ENCODE measurements at places on chromosomes 16 and 17. TPM values are rescaled to one million over a fixed set of nuclear protein-coding genes. Genes with fewer than 3 reads are reported as not detected.

The MYH8 gene
- not detected for total RNA-seq

DNA sequence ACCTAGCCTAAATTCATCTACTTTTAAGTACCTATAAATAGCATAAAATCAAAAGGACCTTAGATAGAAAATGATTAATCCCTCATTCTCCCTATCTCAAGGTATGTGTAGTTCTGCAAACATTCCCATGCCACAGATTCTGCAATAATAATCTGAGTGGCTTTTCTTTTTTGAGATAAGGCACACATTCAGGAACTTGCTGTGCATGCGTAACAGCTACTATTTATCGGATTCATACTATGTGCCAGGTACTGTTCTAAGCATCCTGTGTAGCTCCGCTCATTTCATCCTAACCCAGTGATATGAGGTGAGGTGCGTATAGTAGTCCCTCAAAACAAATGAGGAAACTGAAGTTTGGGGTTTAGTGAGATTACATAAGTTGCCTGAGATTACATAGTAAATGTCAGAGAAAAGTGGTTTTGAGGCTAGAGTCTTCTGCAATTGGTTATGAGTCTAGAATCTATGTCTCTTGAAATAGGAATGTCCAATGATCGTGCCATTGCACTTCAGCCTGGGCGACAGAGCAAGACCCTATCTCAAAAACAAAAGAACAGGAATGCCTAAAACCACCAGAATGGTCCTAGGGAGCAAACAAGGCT, 2.0 kb upstream of the ZNF263 start:
- H3K4me1 ChIP-seq: peaks cover 6% of the 10 kb centered on the region
- H3K27ac ChIP-seq: no peak overlapping the region
- H3K4me3 ChIP-seq: no peak overlapping the region
- DNase-seq: no peak
- peaks cover 10% of the 10 kb centered on the region for H3K36me3 ChIP-seq

- H3K27ac ChIP-seq: no peak overlapping the region
- no peak for DNase-seq
- H3K36me3 ChIP-seq: peaks cover 30% of the 10 kb centered on the region
- no peak overlapping the region for H3K4me3 ChIP-seq
These were observed 29.1 kb upstream of the SLC5A11 start for GRCh38 chr16:24816688-24817087.

GRCh38 chr17:17285951-17286350, 4.9 kb upstream of the COPS3 start:
- no peak overlapping the region for H3K4me3 ChIP-seq
- H3K36me3 ChIP-seq: no peaks in the 10 kb centered on the region

- H3K4me3 ChIP-seq: no peak overlapping the region
- 0 out of 2 replicates have a peak, but pooled peaks cover 11% of the 10 kb centered on the region for H3K4me1 ChIP-seq
- no peak overlapping the region for H3K27ac ChIP-seq
- H3K36me3 ChIP-seq: no peaks in the 10 kb centered on the region
- DNase-seq: no peak
These were observed 96.9 kb downstream of the ADCY9 start for GRCh38 chr16:4019371-4019791.

The SDK2 gene
- total RNA-seq: not detected

DNA sequence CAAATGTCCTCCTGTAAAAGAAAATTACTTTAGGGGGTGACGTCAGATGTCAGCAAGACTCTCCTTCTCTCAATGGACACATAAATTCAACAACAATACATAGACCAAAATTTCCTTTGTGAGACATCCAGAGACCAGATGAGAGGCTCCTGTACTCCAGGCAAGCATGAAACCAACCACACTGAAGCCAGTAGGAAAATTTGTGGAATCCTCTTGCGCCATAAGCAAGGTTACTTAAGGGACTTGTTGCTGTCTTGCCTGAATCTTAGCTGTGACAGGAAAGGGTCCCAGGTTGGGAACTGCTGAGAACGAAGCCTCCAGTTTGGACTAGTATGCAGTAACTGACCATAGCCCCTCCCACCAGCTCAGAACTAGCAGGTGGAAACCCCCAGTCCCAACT, 56.0 kb downstream of the CEP112 start:
- H3K27me3 ChIP-seq: no peaks in the 10 kb centered on the region
- H3K36me3 ChIP-seq: no peaks in the 10 kb centered on the region
- H3K4me3 ChIP-seq: no peak overlapping the region
- no peak for DNase-seq

DNA sequence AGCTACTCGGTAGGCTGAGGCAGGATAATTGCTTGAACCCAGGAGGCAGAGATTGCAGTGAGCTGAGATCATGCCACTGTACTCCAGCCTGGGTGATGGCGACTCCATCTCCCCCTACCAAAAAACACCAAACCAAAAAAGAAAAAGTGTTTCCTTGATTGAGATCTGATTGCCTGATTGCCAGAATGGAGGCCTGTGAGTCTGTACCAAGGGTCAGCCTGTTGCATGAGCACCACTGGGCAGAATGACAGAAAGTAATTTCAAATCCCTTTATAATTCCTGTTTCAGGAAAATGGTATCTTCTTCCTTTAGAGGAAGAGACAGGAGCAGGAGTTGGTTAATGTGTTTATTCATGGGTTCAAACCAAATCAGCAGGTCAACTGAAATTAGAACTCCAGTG, 8.5 kb downstream of the UBN1 start:
- peaks cover 31% of the 10 kb centered on the region for H3K36me3 ChIP-seq
- no peak overlapping the region for H3K4me3 ChIP-seq
- H3K4me1 ChIP-seq: peaks cover 40% of the 10 kb centered on the region
- DNase-seq: no peak

GRCh38 chr16:20247076-20247475, 80.2 kb downstream of the GP2 start:
- no peaks in the 10 kb centered on the region for H3K4me1 ChIP-seq
- no peak overlapping the region for H3K27ac ChIP-seq
- H3K4me3 ChIP-seq: no peak overlapping the region

DNA sequence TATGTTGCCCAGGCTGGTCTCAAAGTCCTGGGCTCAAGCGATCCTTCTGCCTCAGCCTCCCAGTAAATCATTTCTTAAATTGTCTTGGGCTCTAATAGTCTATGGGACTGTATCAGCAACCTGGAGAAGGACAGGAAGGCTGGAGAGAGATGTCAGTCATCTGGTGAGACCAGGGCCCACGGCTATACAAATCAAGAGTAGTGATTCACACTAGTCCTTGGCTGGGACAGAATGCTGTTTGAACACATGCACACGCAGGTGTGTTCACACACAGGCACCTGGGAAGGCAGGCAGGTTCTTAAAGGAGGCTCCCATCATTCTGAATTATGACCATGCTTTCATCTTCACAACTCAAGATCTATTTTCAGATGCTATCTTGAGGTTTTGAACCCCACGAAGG, 14.1 kb downstream of the NQO1 start:
- no peak for DNase-seq
- H3K4me1 ChIP-seq: no peaks in the 10 kb centered on the region
- H3K4me3 ChIP-seq: no peak overlapping the region
- peaks cover 25% of the 10 kb centered on the region for H3K36me3 ChIP-seq
- no peak overlapping the region for H3K27ac ChIP-seq

- no peak overlapping the region for H3K4me3 ChIP-seq
- DNase-seq: no peak
- no peaks in the 10 kb centered on the region for H3K4me1 ChIP-seq
- H3K36me3 ChIP-seq: no peaks in the 10 kb centered on the region
These were observed 81.1 kb upstream of the ALOX12 start for GRCh38 chr17:6914711-6915110.

GRCh38 chr17:41678411-41678906, 10.2 kb upstream of the EIF1 start:
- peak; percentile 30 for DNase-seq
- no peaks in the 10 kb centered on the region for H3K36me3 ChIP-seq
- no peaks in the 10 kb centered on the region for H3K27me3 ChIP-seq

DNA sequence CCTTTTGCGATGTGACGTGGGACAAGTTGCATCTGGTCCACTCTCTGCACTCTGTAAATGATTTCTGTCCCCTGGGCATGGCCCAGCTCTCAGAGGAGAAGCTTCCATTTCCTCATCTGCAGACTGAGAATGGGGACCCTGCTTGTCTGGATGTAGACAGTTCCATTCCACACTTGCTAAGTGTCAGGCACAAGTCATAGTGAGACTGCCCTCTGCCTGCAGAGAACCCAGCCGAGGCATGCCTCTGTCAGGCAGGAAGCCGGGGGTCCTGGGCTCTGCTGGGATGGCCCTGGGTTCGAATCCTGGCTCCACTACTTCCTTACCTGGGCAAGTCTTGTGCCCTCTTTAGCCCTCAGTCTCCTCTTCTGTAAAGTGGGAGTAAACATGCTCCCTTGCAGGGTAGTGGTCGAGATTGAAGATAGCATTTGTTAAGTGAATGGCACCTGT, 4.1 kb downstream of the MAP2K3 start:
- peaks cover 5% of the 10 kb centered on the region for H3K27me3 ChIP-seq
- H3K36me3 ChIP-seq: peaks cover 5% of the 10 kb centered on the region
- H3K27ac ChIP-seq: peak overlapping the region; percentile 69

DNA sequence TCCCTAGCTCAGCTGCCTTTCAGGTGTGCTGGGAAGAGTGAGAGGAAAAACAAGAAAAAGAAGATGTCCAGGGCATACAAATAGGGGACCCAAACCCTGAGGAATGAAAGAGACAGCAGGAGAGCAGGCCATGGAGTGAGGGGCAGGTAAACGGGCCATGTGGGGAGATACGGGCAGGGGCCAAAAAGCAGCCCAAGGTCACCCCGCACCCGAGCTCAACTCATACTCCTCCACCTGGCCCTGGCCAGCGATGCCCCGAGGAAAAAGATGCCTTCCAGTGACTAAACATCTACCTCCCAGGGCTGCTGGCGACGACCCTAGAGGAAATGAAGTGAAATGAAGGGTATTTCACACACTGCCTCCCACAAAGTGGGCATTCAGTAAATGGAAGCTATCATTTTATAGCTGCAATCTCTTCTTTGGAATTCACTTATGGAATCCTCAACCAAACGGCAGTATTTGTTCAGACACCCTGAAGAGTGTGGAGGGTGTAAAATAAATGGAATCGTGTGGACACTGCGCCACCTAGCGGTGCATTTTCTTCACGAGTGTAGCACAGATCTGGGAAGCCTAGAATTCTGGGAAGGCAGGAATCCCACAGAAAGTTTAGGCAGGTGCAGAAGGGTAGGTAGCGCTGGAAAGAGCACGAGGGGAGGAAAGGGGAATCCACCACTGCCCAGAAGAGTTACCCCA, 14.9 kb downstream of the ELAC2 start:
- no peak overlapping the region for H3K27ac ChIP-seq
- peaks cover 9% of the 10 kb centered on the region for H3K4me1 ChIP-seq
- DNase-seq: peak; percentile 83
- peaks cover 75% of the 10 kb centered on the region for H3K36me3 ChIP-seq
- no peak overlapping the region for H3K4me3 ChIP-seq

The BTBD17 gene
- not detected for total RNA-seq

GRCh38 chr16:46701615-46702014, 12.2 kb downstream of the ORC6 start:
- no peak overlapping the region for H3K4me3 ChIP-seq
- H3K36me3 ChIP-seq: peaks cover 16% of the 10 kb centered on the region
- H3K4me1 ChIP-seq: no peaks in the 10 kb centered on the region

The TMED6 gene
- not detected for total RNA-seq

- H3K36me3 ChIP-seq: peaks cover 4% of the 10 kb centered on the region
- H3K4me1 ChIP-seq: peaks cover 19% of the 10 kb centered on the region
- no peak overlapping the region for H3K4me3 ChIP-seq
- no peaks in the 10 kb centered on the region for H3K27me3 ChIP-seq
These were observed 306.3 kb downstream of the SEC14L1 start for GRCh38 chr17:77446940-77447634.

DNA sequence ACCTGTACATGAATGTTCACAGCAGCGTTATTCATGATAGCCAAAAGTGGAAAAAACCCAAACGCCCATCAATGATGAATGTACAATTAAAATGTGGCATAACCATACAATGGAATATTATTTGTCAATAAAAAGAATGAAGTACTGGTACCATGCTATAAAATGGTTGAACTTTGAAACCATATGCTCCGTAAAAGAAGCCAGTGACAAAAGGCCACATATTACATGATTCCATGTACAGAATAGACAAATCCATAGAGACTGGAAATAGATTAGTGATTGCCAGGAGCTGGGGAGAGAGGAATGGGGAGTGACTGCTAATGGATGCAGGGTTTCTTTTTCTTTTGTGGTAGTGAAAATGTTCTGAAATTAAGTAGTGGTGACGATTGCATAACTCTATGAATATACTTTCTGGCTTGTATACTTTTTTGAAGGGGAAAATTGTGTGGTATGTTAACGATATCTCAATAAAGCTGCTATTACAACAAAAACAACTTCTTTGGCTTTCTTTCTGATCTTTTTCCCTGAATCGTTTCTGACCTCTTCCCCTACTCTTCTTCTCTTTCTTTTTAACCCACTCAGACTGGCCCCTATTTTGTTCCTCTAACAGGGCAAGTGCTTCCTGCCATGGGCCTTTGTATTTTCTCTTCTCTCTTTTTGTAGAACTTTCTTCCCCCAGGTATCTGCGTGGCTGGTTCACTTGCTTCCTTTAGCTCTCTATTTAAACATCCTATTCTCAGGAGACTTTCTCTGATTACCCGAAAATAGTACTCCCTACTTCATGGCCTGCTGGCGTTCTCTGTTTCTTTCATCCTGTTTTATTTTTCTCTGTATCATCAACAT, 67.9 kb downstream of the FTO start:
- no peaks in the 10 kb centered on the region for H3K36me3 ChIP-seq
- no peak for DNase-seq
- H3K27ac ChIP-seq: no peak overlapping the region
- no peak overlapping the region for H3K4me3 ChIP-seq
- no peaks in the 10 kb centered on the region for H3K27me3 ChIP-seq

DNA sequence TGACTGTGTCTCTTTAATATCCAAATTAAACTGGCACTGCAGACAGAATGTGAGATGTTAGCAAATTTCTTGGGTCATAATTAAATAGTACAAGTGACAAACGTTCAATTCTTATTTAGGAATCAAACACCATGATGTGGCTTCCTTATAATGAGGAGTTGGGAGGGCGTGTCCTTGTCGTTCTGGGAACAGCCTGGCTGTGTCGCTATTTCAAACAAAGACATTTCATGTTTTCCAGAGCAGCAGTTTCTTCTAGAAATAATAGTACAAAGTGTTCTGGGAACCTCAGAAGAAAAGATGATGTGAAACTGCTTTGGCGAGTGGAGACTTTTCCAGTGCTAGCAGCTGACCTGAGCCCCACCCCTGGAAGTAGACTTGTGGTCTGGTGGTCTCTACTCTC, 301.7 kb upstream of the N4BP1 start:
- H3K27ac ChIP-seq: no peak overlapping the region
- H3K27me3 ChIP-seq: no peaks in the 10 kb centered on the region
- DNase-seq: peak; percentile 26
- H3K4me3 ChIP-seq: no peak overlapping the region
- no peaks in the 10 kb centered on the region for H3K36me3 ChIP-seq

GRCh38 chr16:29710227-29711219, 31.5 kb downstream of the QPRT start:
- no peaks in the 10 kb centered on the region for H3K27me3 ChIP-seq
- no peak overlapping the region for H3K4me3 ChIP-seq
- H3K4me1 ChIP-seq: no peaks in the 10 kb centered on the region
- H3K36me3 ChIP-seq: no peaks in the 10 kb centered on the region
- H3K27ac ChIP-seq: no peak overlapping the region

The AURKB gene
- 72.3 TPM for total RNA-seq

- no peak overlapping the region for H3K4me3 ChIP-seq
- no peak for DNase-seq
- H3K36me3 ChIP-seq: no peaks in the 10 kb centered on the region
These were observed 125.0 kb upstream of the IRX3 start for GRCh38 chr16:54411544-54411943.

- no peaks in the 10 kb centered on the region for H3K27me3 ChIP-seq
- H3K4me3 ChIP-seq: no peak overlapping the region
- peaks cover 18% of the 10 kb centered on the region for H3K36me3 ChIP-seq
- no peak overlapping the region for H3K27ac ChIP-seq
- H3K4me1 ChIP-seq: no peaks in the 10 kb centered on the region
- DNase-seq: no peak
These were observed 11.9 kb downstream of the CALCOCO2 start for GRCh38 chr17:48842746-48843145.
